ENCODE measurements at places on chromosomes 5 and 9. TPM values are rescaled to one million over a fixed set of nuclear protein-coding genes. Genes with fewer than 3 reads are reported as not detected.

DNA sequence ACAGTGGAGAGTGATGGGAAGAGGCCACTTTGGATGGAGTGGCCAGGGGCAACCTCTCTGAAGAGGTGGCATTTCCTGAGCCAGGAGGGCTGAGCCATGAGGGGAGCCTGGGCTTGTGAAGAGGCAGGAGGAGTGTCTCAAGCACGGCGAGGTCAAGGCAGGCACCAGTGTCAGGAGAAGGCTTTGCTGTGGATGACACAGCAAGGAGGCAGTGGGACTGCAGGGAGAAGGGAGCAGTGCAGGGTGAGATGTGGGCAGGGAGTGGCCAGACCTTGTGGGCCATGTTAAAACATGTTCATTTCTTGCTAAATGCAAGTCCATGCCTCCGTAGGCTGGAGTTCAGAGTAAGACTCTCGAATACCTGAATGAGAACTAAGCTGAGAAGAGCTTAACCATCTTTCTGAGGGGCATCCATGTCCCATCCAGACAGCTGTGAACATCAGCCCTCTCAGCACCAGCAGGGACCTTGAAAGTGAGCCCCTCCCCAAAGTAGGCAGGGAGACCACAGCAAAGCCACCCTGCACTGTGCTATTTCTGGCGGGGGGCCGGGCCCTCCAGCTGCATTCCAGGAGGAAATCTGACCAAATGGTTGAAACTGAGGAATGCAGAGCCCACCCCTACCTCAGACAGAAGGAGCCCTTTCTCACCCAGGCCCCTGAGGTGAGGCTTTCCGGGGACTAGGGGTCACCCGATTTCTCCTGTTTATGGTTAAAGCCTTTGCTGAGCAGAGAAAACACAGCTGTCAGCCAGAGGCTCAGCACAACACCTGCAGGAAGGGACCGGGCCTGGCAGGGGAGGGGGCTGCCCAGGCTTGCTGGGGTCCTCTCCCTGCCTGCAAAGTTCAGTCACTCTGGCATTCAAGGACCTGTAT, 16.1 kb upstream of the ARSI start:
- DNase-seq = no peak

GRCh38 chr5:91495699-91496098, 112.6 kb upstream of the ARRDC3 start:
- no peak for DNase-seq

DNA sequence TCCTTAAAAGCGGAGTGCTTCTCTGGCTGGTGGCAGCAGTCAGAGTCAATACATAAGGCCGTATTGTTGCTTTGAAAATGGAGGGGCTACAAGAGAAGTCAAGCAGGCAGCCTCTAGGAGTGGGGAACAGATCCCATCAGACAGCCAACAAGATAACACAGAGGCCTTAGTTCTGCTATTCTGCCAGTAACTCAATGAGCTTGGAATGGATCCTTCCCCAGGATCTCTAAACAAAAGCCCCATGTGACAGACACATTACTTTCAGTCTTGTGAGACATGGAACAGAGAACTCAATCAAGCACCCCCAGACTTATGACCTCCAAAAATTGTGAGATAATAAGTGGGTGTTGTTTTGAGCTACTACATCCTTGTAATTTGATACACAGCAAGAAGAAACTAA, 158.6 kb downstream of the RFX3 start:
- no peak for DNase-seq

DNA sequence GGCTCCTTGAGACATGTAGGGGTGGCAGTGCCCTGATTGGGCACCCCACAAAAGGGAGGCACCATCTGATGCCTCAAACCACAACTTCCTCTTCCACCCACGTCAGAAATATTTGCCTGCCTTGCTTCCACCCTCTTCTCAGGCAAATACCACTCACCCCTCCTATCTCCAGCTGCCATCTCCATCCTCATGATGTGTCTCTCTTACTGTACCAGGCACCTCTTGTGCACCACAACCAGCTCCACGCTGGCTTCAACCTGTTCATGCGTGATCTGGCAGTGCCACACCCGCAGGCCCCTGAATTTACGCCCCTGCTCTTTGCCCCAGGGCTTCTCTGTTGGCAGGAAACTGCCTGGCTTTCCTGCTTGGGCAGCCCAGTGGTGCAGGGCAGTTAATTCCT, 87.8 kb upstream of the HSPA9 start:
- no peak for DNase-seq

DNA sequence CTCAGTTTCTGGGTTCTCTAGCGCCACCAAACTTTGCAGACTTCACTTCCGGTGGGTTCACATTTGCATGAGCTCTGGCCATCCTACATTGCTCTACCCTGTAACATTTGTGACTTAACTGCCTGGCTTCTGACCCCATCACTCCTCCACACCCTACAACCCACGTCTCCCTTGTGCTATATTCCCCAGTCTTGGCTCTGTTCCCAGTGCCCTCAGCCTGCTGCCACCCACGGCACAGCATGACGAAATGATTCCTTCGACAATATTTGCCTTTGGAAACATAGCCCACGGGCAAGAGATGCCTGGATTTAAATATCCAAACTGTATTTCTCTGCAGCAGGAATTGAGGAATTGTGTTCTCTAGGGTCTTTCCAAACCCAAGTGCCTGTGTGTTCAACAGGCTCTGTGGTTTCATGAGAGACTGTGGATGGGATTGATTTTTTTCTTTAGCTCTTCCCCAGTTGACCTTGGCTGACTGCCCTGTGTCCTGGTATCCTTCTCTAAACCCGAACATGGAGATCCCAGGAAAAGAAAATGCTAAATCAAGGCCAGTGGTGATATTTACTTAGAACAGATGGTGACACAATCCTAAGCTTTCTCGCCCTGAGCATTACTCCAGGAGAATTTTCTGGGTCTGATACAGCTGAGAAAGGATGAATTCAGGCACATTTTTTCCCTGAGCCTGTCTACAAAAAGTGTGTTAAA, 44.4 kb upstream of the GRIA1 start:
- no peak for DNase-seq

- no peak for DNase-seq
Observed at GRCh38 chr9:14498824-14499223, 184.9 kb upstream of the NFIB start.

DNA sequence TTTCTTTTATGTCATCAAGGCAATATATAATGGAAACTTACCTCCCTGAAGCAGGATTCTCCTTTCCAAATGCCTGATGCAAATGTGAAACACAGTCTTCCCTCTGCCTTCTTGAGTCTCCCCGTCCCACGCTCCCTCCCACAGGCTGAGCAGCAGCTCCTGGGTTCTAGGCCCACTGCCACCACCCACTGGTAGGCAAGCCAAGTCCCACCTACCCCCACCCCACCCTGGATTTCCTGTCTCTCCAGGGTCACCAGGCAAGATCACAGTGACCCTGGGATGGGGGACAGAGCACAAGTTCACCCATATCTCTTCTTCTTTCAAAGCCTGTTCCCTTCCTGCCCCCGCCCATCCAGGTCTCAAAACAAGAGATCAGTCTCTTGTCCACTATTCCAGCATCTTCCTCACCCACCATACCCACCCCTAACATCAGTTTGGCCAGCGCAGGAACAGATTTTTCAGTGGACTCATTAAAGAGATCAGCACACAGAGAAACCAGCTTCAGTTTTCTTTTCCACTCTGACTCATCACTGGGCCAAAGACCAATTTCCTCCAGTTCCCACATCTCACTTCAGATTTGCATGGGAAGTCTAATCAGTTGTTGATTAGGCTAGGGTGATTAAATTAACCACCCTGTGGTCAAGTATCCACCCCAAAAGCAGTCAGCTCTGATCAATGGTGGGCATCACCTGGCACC, 151.5 kb downstream of the ACTL7B start:
- no peak for DNase-seq

DNA sequence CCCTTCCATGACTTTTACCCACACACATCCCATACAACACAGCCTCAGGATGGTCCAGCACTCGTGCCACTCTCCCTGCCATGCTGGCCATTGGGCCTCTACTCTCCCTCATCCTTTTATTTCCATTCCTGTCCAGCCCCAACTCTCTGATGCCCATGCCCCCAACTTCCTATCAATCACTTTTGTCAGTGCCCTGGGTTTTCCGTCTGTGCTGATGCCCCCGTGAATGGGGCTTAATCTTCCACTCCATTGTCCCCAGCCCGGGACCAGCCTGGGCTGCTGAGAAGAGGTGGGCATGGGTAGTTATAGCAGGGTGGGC, 12.6 kb upstream of the ACSL6 start:
- DNase-seq = no peak

- no peak for DNase-seq
Observed at GRCh38 chr5:5826911-5827310, 404.4 kb downstream of the ICE1 start.

ZNF474 gene
- 0.29 TPM for total RNA-seq

PIP5KL1 gene
- 3.4 TPM for total RNA-seq

TEK gene
- total RNA-seq = not detected

OR1Q1 gene
- not detected for total RNA-seq

KCNN2 gene
- 2.0 TPM for total RNA-seq

FCN2 gene
- total RNA-seq = not detected

GLIPR2 gene
- 7.3 TPM for total RNA-seq

CCDC180 gene
- 12.5 TPM for total RNA-seq

BSPRY gene
- total RNA-seq = 18.8 TPM
